Effector memory CD4-positive, alpha-beta T cell (primary cell): ENCODE measurements at places on chromosomes 3 and 15.

DNA sequence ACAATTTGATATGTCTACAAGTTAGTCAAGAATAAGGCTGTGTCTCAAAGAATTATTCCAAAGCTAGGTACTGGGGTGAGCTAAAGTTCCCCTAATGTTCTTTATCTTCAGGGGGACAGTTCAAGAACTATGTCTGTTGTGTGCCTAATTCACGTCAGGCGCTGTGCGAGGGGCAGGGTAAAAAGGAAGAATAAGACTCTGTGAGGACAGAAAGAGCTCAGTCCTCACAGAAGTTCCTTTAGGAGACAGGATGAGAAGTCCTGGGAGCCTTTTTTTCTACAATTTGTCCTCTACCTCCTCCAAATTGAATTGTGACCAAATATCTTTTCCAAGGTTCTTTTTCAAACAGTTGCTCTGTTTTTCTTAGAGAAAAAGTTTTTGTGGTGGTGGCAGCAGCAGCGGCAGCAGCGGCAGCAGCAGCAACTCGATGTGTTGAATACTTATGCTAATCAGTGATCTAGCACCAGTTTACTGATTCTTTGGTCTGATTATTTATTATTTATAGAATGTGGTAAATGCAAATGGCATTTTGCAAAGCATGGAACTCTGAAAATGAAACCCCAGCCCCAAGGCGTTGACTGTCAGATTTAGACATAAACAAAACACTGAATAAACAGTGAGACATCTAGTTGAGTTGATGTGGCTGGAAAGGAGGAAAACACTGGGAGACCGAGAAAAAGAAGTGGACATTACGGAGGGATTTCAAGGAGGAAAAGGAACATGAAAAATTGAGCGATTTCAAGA is 88.6 kb downstream of the GTPBP8 start:
- DNase-seq, result no peak

GRCh38 chr3:40660554-40660953 is 135.8 kb downstream of the ZNF621 start:
- DNase-seq, result no peak

GRCh38 chr3:69110941-69111546 is 11.4 kb downstream of the LMOD3 start:
- no peak for DNase-seq

DNA sequence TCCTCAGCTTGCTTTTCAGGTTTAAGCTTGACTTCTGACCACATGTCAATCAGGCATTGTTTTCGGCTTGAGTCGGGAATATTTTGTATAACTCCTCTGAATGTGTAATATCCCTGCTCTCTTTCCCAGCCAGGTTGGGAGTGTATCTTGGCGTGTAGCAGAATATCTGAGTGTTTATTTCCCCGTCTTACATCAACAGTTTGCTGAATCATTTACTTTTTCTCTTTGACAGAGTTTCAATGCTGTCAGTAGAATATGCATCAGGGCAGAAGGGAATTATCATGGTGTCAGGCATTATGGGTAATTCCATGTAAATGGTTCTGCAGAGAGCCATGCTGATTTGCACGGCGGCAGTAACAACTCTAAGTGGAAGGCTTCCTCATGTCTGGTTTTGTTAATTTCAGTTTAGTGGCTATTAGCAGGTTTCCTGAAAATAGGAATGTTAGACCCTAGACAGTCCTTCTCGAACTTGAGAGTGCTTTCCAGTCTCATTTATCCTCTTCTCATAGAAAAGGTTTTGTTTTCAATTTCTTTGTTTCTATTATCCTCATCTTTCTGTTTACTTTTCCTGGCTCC is 566.3 kb downstream of the AGBL1 start:
- no peak for DNase-seq

DNA sequence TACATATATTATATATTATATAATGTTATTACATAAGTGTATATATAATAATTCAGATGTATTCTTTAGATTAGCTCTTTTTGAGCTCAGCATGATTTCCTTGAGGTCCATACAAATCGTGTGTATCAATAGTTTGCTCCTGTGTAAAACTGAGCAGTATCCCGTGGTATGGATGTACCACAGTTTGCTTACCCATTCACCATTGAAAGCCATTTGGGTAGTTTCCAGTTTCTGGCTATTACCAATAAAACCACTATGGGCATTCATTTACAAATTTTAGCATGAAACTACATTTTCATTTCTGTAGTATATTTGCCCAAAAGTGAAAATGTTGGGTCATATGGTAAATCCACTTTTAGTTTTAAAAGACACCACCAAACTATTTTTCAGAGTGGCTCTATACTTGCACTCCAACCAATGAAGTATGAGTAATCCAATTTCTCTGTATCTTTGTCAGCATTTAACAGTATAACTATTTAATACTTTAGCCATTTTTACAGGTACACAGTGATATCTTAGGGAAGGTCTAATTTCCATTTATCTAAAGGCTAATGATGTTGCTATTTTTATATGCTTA is 1361.4 kb upstream of the GBE1 start:
- no peak for DNase-seq

DNA sequence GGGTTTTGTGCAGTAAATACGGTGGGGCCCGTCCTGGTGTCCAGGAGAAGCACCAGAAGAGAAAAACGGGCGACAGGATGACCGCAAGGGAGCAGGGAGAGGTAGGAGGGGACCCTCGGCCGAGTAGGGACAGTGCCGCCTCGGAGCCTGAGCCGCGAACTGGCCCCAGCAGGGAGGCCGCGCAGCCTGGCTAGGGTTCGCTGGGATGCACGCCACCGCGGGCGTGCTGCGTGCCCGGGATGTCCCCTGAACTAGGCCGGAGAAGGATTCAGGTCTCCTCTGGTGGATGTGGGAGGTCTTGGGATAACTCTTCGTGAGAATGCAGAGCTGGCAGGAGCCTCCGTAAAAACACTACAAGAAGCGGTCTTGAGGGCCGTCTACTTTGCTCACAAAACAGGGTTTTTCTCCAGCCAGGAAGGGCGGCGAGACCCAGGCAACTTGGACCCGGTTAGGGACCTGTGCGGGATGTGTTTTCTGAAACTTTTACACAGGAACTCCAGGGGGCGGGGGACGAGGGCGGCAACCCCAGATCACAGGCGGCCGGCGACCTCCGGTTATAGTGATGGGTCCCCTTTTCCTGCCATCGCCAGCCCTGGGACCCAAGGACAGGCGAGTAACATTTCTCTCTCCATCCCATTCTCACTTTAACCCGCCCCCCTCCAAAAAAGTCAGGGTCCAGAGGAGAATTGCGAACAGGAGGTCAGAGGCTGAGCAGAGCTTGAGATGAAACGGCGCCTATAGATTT is 35.5 kb downstream of the NR2F2 start:
- no peak for DNase-seq

- DNase-seq, result no peak
These were observed 137.9 kb upstream of the PRR20G start for GRCh38 chr3:127425505-127426443.

GRCh38 chr3:10758304-10759037 is 57.6 kb upstream of the SLC6A11 start:
- peak; percentile 14 for DNase-seq

GRCh38 chr3:81095956-81096355 is 665.5 kb downstream of the GBE1 start:
- DNase-seq, result no peak

DNA sequence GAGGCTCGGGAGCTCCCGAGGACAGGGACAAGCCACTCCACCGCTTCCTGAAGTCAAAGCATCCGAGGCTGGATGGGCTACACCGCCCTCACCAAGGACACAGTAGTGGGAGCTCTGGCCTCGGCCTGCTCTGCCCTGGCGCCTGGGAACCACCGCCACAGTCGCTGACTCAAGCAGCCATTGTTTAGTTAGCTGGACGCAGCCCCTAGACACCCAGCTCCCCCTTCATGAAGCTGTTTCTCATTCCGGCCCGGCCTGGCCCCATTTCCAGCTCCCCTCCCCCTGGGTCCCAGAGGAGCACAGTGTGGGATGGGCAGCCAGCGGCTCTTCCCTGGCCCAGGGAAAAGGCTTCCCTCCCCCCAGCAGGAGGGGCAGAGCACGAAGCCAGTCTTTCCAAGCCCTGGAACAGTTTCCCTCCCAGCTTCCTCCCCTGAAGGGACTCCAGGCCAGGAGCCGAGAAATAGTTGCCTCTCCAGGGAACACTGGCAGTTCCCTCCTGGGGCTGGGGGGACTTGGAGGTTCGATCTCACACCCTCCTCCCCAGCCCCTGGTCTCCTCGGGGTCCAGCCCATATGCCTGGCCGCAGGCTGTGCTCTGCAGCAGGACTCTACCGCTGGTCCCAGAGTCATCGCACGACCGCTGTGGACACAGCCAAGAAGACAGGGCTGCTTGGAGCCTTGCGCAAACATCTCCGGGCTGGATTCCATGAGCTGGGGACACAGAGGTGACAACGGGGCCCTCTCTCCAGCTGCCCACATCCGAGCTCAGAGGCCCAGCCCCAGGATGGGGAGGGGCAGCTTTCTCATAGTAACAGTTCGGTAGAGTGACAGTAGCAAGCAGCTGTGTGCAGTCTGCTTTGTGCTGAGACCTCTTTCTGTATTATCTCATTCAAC is 10.0 kb downstream of the PLXND1 start:
- DNase-seq, result no peak

DNA sequence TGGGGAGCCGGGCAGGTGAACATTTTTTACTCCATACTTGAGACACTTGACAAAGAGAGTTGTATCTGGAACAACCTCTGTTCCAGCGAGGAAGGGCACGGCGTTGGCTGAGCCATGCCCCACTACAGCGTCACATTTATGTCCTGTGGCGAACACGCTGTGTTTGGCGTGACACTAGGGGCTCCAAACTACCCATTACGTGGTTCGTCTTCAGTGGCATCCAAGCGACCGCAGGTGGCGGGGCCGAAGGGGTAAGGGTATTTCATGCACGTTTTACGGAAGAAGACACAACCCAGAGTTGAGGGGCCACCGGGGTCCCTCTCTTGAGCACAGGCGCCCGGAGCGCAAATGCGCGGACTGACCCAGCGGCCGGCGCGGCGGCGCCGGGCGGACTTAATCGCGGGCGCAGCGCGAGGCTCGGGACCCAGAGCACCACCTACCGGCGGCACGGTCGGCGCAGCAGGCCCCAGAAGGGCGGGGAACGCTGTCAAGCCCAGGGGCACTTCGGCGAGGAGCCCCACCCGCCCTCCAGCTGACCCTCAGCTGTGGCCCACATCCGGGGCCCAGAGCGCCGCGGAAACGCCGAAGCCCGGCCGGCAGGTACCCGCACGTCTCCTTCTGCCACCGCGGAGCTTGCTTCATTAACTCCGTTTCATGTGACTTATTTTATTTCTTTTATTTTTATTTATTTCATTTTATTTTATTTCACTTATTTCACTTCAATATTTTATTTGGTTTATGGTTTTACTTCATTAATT is 36.4 kb upstream of the TRIM71 start:
- peak; percentile 11 for DNase-seq

GRCh38 chr15:67224889-67225288 is 29.6 kb downstream of the AAGAB start:
- DNase-seq, result no peak

GRCh38 chr15:68190048-68190447 is 15.1 kb downstream of the CALML4 start:
- DNase-seq, result no peak

DNA sequence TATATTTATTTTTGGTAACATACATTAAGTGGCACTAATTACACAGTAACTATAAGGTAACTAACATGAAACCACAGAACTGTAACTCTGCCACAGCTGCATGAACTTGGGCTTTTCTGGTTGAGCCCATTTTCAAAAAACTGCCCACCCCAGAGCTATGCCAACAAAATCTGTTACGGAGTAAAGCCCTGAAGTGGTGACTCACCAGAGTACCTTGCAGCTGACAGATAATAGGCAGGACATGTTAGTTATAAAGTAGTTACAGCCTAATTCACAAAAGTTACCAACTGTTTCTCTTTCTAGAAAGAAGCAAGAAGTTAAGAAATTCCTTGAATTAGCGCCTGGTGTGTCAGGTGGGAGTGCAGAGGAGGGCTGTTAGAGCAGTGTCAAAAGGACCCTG is 1.5 kb upstream of the GPX1 start:
- DNase-seq, result no peak

DNA sequence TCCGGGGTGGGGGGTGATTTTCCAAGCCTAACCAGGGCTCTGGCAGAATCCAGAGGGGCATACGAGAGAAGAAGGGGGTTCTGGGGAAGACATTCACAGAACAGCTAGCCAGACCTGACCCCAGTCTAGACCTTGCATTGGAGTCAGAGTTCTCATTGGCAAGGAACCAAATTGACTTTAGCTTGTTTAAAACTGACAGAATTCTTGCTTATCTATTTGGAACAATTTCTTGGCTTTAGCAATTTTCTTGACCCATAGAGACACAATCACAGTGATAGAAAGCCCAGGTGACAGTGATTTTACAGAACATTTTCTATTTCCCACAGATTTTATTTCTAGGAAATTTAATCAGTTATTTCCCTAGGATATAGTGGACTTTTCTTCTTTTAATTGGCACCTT is 23.6 kb upstream of the ATP11B start:
- no peak for DNase-seq

DNA sequence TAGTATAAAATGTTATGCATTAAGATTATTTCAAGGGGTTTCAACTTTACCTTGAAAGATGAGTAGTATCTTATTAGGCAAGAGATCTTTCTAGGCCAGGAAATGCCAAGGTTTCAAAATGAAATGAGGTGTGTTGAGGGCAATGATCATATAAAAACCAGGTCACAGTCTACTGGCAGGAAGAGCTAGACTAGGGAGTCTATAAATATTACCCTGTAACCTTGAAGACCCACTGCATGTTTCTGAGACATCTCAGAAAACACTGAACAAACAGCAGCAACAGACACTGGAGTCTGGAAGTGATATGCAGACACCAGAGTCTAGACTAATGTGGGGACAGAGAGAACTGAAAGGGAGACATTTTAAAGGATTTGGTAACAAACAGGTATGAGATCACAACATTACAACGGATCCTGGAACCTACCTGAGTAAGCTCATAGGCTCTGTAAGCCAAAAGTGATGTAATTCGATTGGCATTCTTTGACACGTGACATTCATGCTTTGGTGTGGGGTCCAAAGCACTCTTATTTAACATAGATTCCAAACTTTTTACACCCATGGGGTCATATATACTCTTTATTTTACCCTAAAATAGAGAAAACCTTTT is 15.0 kb downstream of the TASOR start:
- no peak for DNase-seq

GRCh38 chr15:52464040-52464439 is 64.6 kb downstream of the MYO5A start:
- DNase-seq, result no peak

GRCh38 chr15:69093127-69093526 is 67.3 kb upstream of the GLCE start:
- no peak for DNase-seq
